ENCODE measurements at places on chromosomes 2 and 18.
A peak's percentile ranks its signal among the peaks of the same experiment; 100 is the strongest.

DNA sequence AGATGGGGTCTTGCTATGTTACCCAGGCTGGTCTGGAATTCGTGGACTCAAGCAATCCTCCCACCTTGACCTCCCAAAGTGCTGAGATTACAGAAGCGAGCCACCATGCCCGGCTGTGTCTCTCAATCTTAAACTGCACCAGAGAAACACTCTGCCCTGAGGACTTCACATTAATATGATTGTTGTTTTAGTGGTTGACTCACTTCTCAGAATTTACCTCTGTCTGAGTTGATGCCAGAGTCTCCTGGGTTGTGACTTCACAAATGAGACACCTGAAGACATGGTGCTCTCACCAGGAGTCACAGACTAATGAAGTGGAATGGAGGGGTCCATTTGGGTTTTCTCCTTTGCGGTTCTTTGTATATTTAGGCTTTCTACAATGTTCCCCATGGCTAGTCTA, 61.0 kb upstream of the TGIF1 start:
- DNase-seq, result no peak

DNA sequence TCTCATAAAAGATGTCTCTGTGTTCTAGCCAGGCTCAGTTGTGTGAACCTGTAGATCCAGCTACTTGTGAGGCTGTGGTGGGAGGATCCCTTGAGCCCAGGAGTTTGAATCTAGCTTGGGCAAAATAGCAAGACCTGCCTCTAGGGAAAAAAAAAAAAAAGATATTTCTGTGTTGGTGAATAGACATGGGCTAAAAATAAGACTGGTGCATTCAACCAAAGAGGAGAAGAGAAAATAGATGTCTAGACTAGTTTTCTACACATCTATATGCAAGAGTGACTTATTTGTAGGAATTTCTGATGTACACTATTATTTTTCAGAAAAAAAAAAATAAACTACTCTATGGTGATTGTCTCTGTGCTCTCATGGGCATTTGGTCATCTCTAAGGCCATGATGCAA, 555.1 kb downstream of the BCL11A start:
- DNase-seq, result no peak

GRCh38 chr2:82959727-82960126, 1499.4 kb downstream of the SUCLG1 start:
- DNase-seq, result peak; percentile 66

DNA sequence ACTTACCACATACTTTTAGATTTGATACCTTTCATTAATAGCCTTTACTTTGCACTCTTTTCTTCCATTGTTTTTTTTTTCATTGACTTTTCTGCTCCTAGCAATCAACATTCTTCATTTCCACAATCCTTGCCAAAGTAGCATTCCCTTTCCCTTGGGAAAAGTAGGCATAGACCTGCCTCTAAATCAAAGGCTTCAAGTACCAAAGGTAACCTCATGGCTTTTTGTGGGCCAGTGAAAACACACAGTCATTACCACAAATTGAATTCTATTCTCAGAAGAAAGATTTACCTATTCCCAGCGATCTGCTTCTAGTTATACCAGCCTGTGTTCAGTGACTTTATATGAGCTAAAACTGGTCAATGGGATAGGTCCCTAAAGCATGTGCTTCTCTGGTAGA, 109.2 kb downstream of the SOCS6 start:
- no peak for DNase-seq

- no peak for DNase-seq
Measured at GRCh38 chr2:218885981-218886947, 5.6 kb downstream of the WNT10A start.

- DNase-seq, result no peak
Measured at GRCh38 chr18:5662586-5663090, 118.8 kb upstream of the EPB41L3 start.

DNA sequence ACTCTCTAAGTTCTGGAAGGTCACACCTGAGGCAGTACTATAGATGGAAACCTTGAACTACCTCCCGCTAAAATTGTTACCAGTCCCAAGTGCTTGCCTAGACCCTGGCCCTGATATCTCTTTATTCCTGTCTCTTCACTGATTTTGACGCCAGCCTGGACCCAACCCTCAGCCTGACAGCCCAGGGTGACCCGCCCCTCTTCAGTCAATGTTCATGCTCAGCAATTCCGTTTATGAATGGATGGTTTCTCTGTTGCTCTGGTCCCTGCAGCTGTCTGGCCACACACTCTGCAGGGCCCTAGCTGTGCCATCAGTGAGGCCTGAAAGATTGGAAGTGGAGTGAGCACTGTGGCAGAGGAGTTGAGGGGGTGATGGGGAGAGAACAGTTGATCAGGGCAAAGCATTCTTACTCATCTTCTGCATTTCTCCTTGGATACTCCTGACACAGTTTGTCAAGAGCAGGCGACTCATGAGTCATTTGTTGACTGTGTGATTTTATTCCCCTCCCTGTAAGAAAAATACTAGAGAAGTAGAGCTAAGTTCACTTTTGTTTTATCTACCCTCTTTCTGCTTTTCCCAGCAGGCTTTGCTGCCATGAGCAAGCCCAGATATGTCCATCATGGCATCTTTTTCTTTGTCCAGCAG, 46.0 kb downstream of the NPAS2 start:
- peak; percentile 85 for DNase-seq

- no peak for DNase-seq
Measured at GRCh38 chr18:24243677-24244076, 104.8 kb downstream of the CABYR start.

Measured in fibroblast of skin of back (primary cell).